ENCODE measurements at places on chromosomes 6 and 20.

GRCh38 chr6:25389471-25389870 lies 110.3 kb downstream of the CARMIL1 start:
- no peak for DNase-seq

DNA sequence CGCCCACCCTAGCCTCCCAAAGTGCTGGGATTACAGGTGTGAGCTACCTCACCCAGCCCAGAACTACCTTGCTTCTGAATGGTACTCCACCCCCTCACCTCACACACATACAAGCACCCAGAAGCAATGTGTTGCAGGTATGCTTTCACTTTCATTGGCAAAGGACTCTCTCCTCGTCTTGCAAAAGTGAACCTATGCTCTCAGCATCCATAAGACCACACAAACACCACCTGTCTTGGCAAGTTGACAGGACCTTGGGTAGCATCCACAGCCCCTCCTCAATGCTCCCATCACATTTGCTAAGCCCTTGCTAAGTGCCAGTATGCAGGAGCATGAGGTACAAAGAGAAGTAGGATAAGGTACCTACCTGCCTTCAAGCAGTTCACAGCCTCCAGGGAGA lies 3.7 kb downstream of the KIF13A start:
- no peak for DNase-seq

- DNase-seq, result peak; percentile 63
Measured at GRCh38 chr6:125747589-125748405, 1.6 kb upstream of the HEY2 start.

DNA sequence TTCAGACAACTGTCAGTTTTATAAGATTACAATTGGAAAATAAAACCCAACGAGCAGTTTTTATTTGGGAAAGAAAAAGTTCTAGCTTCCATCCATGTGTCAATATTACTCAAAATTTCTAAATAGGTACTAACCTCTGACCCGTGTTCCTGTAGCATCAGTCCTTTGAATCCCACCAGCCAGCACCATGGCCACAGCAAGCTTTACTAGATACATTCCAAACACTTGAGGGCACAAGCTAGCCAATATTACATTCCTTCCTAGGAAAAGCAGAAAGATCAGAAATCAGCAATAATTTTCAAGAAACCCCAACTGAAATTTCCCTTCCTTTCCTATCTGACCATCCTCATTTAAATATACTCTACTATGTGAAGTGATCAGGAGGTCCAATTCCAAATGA lies 19.2 kb downstream of the ASF1A start:
- peak; percentile 29 for DNase-seq

DNA sequence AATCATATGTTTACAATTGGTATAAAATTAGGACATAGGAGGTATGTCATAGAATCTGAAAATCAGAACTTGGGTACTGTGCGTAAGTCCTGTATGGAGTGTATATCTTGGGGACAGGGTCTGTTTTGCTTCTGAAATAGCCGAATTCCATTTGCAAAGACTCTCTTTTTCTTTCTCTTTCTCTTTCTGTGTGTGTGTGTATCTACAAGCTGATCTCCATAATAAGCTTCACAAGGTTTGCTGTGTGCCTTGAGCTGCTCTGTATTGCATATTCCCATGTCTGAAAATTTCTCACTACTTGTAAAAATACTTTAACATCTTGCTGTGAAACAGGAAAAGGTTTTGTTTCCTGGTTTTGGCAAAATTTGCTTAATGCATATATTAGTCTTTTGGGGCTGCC lies 29.5 kb downstream of the STX11 start:
- DNase-seq, result no peak

- peak; percentile 40 for DNase-seq
Measured at GRCh38 chr6:105484238-105485161, 81.6 kb upstream of the PREP start.

DNA sequence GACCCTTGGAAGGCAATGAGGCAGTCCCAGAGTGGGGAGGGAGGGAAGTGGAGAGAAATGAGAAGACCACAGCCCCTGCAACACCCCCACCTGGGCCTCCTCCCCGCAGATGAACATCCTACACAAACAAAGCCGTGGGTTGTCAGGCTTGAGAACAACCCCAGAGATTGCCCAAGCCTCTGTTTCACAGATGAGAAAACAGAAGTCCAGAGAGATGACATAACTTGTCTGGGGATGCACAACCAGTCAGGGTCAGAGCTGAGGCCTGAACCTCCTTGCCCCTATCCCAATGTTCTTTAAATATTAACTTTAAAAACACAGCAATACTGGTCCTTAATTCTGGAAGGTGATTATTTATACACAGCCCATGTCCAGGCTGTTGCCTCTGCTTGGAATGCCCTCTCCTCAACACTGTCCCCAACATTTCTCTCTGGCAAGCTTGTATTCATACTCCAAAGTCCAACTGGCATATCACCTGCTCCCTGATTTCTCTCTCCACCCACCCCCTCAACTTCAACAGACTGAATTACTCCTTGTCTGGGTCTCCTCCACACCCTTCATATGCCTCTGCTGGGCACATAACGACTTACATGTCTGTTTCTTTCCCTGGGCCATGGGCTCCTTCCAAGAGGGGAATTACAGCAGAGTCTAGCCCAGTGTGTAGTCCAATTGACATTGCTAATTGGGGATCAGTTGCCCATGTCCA lies 135.5 kb upstream of the LRFN2 start:
- no peak for DNase-seq

GRCh38 chr20:34271956-34272355 lies 30.7 kb downstream of the ASIP start:
- DNase-seq, result no peak

GRCh38 chr6:6545616-6546317 lies 42.8 kb upstream of the LY86 start:
- no peak for DNase-seq

DNA sequence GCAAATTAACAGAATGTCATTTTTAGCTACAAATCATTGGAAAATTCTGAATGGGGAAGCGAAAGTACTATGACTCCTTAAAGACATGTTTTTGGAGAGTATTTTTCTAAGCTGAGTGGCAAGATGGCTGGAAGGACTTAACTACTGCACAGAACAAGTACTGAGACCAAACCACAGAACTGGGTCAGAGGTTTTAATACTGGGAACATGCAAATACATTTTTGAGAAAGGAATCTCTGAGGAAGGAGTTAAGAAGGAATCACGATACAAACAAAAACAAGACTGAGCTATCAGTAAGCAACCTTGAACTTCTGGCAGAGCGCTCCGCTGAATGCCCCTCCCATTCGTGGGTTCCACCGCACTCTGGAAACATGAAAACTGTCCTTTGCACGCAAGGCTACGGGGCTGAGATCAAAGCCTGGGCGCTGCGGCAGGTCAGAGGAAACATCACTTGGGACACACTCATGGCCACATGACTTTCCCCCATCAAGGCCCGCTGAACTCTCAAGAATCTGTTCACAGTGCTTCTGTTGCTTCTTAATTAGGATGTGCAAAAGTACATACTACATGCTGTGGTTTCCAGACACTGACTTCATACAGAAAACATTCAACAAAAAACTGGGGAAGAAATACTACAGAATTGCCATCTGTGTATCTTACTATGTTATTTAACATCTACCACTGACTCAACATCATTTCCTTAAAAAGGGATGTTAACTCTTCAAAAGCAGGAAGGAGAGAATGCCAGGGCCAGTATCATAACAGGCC lies 27.8 kb downstream of the SLC23A2 start:
- no peak for DNase-seq

- no peak for DNase-seq
Measured at GRCh38 chr20:62549499-62550086, 73.8 kb upstream of the GATA5 start.

DNA sequence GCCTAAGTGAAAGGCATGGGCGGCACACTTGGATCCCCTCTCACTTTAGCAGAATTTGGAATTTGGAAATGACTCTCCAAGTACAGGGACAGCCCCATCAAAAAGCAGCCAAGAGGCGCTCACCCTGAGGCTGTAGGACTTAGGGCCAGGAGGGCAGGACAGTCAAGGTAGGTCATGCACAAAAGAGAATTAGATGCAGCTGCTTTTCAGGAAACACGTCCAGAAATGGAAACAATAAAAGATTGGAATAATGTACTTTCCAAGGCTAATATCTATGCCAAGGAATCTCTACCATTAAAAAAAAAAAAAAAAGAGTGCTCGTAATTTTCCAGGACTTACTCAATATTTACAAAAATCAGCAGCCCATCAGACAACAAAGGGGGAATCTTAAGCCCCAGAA lies 19.9 kb downstream of the PREP start:
- DNase-seq, result no peak

- no peak for DNase-seq
Measured at GRCh38 chr6:79656134-79656533, 25.0 kb downstream of the SH3BGRL2 start.

DNA sequence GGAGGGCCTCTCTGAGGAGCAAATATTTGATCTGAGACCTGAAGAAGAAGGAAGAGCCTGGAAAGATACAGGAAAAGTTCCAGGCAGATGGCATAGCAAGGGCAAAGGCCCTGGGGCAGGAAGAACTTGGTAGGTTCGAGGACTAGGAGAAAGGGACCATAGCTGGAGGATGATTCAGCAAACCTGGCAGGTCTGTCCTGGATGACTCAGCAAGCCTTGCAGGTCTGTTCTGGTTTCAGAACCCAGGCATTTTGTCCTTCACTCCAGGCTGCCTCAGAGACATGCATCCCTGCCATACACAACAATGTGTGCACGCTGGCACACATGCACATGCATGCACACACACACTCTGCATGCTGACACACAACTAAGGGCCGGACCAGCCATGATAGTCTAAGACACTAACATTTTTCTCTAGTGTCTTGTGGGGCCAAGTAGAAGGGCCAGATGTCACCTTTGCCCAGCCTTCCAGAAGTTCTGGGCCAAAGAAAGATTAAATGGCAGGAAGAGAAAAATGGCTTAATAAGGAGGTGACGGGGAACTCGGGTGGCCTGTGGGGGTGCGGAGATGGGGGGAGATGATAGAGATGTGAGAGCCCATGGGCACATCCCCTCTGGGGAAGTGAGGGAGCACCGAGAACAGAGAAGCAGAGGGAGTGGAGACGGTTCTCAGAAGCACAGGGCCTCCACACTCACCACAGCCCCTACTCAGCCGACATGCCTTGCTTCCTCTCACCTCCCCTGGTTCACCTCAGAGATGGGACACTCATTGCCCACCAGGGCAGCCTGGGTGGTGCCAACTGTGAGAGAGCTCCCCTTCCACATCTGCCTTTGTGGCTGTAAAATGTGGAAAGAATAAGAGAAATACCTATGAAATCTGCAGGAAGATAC lies 15.4 kb upstream of the TRIB3 start:
- no peak for DNase-seq

GRCh38 chr6:56079751-56080540 lies 167.4 kb downstream of the COL21A1 start:
- DNase-seq, result no peak

GRCh38 chr20:2507875-2508630 lies 662 bp downstream of the ZNF343 start:
- peak; percentile 42 for DNase-seq

- no peak for DNase-seq
Measured at GRCh38 chr6:84762220-84763002, 2.0 kb downstream of the TBX18 start.

DNA sequence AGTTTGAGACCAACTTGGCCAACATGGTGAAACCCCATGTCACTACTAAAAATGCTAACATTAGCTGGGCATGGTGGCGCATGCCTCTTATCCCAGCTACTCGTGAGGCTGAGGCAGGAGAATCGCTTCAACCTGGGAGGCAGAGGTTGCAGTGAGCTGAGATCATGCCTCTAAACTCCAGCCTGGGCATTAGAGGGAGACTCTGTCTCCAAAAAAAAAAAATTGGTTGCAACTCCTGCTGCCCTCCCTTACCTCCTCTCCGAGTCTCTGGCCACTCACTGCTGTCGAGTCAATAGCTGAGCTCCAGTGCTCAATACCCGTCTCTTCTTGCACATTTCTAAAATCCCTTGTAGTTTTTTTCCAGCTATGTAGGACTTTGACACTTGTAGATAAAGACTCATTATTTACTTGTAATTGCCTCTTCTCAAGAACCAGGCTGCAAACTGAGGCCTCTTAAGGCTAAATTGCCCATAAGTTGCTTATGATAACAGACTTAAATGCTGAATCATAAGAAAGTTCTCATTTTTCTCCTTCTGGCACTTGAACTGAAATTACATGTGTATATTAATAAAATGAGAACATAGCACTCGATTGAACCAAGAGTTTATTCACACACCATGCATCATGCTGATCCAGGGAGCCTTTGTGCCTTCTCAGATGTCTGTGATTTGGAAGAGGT lies 13.8 kb downstream of the HECA start:
- no peak for DNase-seq

- no peak for DNase-seq
Measured at GRCh38 chr6:126662966-126663365, 323.1 kb downstream of the CENPW start.

DNA sequence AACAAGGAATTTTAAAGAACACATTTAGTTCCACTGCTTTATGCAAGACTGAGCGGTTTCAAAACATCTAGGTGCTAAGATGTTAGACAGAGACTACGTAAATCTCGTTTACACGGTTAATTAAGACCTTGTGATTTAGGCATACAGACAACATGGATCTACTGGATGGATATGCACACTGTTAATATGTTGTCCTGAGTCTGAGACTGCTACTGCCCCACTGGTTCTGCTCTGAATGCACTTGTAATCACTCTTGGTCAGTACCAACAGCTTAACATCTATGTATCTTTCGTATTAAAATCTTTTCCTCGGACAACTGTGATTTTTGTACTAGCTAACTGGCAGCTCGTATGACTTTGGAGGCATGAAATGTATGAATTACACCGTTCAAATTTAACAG lies 3.1 kb downstream of the MAN1A1 start:
- DNase-seq, result no peak

- no peak for DNase-seq
Measured at GRCh38 chr6:127842562-127842961, 58.3 kb downstream of the THEMIS start.

DNA sequence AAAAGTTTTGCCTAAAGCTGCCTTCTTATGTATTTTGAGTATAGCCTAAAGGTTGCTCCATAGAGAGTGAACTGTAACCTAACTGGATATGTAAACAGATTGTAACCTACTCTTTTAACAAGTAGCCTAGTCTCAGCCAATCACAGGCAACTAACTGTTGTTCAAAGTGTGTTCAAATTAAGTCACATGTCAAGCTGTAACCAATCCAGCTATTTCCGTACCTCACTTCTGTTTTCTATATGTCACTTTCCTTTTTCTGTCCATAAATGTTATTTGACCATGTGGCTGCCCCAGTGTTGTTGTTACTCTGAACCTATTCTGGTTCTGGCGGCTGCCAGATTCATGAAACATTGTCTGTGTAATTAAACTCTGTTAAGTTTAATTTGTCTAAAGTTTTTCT lies 47.4 kb upstream of the RNGTT start:
- DNase-seq, result no peak

GRCh38 chr20:39547546-39548408 lies 585.6 kb downstream of the DHX35 start:
- no peak for DNase-seq

GRCh38 chr6:23301556-23301955 lies 732.2 kb downstream of the HDGFL1 start:
- DNase-seq, result no peak
